ENCODE measurements at places on chromosomes 3 and 15.

DNA sequence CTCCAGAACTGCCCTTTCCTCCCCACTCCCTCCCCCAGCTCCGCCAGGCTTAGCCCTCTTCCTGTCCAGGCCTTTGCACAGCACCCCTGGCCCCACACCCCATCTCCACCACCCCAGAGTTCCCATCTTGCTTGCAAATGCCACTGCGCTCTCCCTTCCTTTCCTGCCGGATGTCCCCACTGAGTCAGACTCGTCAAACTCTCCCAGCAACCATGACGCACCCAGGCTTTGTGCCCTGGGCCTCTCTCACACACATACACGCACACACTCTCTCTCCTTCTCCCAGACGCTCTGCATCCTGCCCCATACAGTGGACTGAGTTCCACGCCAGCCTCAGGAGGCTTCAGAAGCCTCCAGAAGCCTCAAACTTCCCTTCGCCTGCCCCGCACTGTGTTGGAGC lies 2.8 kb upstream of the CCDC9B start:
- DNase-seq = no peak

DNA sequence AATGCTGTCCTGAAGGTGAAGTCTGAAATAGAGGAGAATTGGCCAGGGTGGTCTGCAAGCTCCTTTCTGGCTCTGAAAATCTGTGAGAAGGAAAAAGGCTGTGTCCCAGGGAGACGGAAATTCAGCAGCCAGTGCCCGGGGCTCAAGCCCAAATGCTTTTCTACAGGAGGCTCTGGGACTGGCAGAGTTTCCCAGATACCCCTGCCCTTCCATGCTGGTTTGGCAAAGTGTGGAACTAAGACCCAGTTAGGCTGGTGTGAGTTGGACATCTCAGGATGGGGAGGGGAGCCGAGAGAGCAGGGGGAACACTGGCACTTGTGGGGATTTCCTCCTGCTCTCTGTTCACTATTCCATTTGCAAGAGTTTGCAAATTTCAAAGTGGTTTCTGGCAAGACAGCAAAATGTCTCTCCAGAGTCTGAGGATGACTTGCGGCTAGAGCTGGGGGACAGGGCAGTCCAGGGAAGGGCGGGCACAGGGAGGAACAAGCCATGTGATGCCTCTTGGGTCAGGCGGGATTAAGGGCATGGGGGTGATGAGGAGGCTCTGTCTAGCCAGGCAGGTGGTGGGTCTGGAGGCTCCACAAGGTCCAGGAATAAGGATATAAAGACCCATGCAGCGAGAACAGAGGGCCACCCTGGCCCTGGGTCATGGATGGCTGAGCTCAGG lies 152.3 kb downstream of the RAB11A start:
- DNase-seq = no peak

DNA sequence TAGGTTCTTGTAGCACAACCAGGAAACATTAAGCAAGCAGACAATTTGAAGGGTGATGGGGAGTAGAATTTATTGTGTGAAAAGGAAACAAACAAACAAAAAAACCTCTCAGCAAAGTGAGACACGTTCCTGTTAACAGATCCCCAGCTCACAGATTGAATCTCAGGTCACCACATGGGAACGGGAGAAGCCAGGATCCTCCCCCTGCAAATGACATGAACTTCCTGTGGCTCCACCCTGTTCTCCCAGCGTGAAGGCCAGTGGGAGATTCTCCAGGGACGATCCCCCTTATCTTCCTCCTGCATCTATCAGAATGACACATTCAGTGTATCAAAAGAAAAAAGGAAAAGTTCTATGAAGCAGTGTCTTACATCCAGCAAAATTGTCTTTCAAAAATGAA lies 1488.1 kb downstream of the OTOL1 start:
- no peak for DNase-seq

DNA sequence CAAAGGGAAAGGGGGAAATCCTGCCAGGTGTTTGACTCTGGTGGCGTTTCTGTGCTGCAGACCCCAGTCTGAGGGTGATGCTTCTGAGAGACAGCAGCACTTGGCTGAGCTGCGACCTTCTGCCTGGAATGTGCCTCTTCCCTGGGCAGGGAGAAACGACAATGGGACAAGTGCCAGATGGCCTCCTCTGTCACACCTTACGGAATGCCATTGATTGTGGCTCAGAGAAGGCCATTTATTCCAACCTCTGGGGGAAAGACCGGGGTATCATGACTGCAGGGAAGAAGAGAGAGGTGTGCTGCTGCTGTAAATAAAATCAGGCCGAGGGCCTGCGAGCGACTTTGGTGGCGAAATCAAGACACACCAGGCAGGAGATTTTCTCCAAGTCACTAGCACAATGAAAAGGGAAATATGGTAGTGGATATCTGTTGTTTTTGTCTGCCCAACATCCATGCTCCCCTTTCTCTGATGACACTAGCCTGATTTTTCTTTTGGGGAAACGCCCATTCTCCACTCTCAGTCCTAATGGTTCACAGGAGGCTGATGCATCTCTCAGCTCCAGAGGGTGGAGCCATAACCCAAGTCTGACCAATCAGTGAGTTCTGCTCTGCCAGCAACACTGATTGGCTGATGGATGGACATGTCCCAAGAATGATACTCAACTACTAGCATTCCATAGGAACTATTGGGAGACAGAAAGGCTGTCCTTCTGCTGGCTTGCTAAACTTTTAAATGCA lies 336.1 kb downstream of the FOXP1 start:
- no peak for DNase-seq

DNA sequence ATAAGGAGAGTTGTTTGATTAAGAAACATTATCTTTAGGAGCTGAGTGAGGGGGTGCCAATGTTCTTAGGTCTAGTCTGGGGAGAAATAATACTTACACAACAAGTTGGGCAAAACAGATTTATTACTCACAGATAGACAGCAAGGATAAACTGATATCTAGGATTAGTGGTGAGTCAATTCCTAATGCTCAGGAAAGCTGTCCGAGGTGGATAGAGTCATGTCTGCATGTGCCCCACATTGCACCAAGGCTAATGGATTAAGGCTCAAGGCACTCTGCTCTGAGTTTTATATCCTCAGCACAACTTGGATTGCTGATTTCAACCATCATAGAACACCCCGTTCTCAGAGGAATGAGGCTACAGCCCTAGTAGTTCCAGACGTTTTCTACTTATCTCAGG lies 1042.3 kb downstream of the OTOL1 start:
- no peak for DNase-seq

DNA sequence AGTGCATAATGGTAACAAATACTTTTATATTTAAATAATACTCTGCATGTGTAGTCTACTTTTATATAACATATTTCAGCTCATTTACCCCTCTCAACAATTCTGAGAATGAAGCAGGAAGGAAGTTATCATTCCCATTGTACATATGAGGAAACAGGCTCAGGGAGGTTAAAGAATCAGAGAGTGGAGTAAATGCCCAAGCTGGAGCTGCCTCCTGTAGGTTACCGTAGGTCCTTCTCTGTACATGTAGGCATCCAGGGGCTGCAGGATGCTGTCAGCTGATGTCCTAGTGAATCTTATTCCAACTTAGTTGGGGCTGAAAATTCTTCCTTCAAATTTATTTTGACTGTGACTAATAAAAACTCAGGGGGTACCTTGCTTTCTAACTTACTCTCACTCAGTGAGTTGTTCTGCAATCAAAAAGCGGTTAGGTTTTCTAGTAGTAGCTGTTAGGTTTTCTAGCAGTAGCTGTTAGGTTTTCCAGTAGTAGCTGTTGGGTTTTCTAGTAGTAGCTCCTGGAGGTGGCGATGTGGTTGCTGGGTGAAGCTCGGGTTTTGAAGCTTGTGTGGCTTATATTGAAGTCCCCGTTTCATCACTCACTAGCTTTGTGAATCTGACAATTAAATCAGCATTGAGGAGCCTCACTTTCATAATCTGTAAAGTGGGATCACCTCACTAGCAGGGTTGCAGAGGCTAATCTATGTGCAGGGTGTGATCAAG lies 357.0 kb downstream of the NR2F2 start:
- DNase-seq = no peak
